ENCODE measurements at places on chromosomes 5 and 9. TPM values are rescaled to one million over a fixed set of nuclear protein-coding genes. Genes with fewer than 3 reads are reported as not detected.

The GDA gene
- 0.76 TPM for total RNA-seq

GRCh38 chr9:69155341-69156030 lies 18.6 kb upstream of the TJP2 start:
- no peaks in the 10 kb centered on the region for H3K36me3 ChIP-seq
- no peak for DNase-seq
- no peak overlapping the region for H3K4me3 ChIP-seq
- H3K27me3 ChIP-seq: no peaks in the 10 kb centered on the region
- H3K4me1 ChIP-seq: peaks cover 6% of the 10 kb centered on the region
- H3K27ac ChIP-seq: no peak overlapping the region

- no peak overlapping the region for H3K4me3 ChIP-seq
- no peak for DNase-seq
- no peaks in the 10 kb centered on the region for H3K4me1 ChIP-seq
- no peaks in the 10 kb centered on the region for H3K36me3 ChIP-seq
- no peak overlapping the region for H3K27ac ChIP-seq
- no peaks in the 10 kb centered on the region for H3K27me3 ChIP-seq
These were observed 174.0 kb downstream of the RAPGEF6 start for GRCh38 chr5:131460867-131461572.

DNA sequence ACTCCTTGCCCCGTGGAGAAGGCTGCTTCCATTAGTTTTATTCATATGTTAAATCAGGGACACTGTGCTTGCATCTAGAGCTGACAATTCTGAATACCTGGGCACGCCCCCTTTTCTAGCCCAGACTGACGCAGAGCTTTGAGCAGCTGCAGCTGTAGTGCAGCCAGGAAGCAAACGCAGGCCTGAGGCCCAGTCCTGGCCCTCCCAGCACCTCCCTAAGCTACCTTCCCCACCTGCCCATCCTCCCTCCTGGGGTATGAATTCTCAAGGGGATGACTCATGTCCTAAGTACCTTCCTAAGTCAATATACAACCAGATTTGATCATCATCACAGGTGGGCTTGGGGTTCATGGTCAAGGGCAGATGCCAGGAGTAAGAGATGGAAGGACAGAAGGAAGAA lies 3.5 kb downstream of the PHF19 start:
- H3K27ac ChIP-seq: peak overlapping the region; percentile 74
- no peaks in the 10 kb centered on the region for H3K27me3 ChIP-seq
- DNase-seq: no peak
- H3K36me3 ChIP-seq: peaks cover 40% of the 10 kb centered on the region
- no peak overlapping the region for H3K4me3 ChIP-seq
- H3K4me1 ChIP-seq: peaks cover 28% of the 10 kb centered on the region

The IL13 gene
- total RNA-seq: not detected

The ALDH1A1 gene
- 2.9 TPM for total RNA-seq

DNA sequence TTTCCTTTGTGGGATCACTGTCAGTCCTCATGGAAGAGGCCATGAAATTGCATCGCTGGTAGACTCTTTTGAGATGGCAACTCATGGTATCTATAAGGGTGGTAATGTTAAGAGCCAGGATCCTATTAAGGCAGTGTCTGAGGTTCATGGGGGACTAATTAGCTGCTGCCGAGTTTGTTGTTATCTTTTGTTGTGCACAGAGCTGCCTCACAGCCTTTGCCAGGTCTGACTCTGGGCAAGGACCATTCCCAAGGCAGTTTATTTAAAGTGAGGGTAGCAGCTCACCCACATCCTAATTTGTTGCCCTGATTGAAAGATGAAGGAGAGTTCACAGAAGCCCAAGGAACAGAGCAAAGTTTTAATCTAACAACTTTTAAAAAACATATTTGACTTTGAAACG lies 7.9 kb downstream of the SMARCA2 start:
- H3K27ac ChIP-seq: peak overlapping the region; percentile 51
- H3K27me3 ChIP-seq: no peaks in the 10 kb centered on the region
- H3K4me1 ChIP-seq: peaks cover 11% of the 10 kb centered on the region
- no peak for DNase-seq

- no peaks in the 10 kb centered on the region for H3K36me3 ChIP-seq
- peak overlapping the region; percentile 20 for H3K27ac ChIP-seq
- no peaks in the 10 kb centered on the region for H3K4me1 ChIP-seq
- H3K27me3 ChIP-seq: no peaks in the 10 kb centered on the region
- peak overlapping the region; percentile 33 for H3K4me3 ChIP-seq
These were observed 6.8 kb downstream of the ABCA1 start for GRCh38 chr9:104921067-104921741.

GRCh38 chr5:39774605-39775004 lies 349.8 kb upstream of the DAB2 start:
- no peaks in the 10 kb centered on the region for H3K4me1 ChIP-seq
- H3K36me3 ChIP-seq: no peaks in the 10 kb centered on the region
- H3K27me3 ChIP-seq: no peaks in the 10 kb centered on the region
- H3K4me3 ChIP-seq: no peak overlapping the region

The SLC22A4 gene
- 0.38 TPM for total RNA-seq

DNA sequence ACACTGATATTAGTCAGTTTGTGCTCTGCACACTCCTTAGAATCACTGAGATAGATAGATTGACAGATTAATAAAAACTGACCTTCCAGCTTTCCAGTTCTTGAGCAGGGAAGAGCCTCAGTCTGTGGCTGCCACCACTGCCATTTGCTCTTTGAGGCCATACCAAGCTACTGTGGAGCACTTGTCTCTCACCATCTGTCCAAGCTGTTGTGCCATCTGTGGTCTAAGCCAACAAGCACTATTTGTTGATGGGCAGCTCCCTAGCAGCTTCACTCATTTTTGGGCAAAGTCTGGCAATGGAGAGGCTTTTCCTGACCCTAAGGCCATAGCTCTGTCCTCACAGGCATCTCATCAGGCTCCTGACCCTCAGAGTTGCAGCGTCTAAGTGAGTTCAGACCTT lies 30.4 kb downstream of the HTR1A start:
- H3K4me1 ChIP-seq: no peaks in the 10 kb centered on the region
- H3K36me3 ChIP-seq: no peaks in the 10 kb centered on the region
- DNase-seq: no peak
- no peak overlapping the region for H3K4me3 ChIP-seq
- H3K27ac ChIP-seq: no peak overlapping the region

DNA sequence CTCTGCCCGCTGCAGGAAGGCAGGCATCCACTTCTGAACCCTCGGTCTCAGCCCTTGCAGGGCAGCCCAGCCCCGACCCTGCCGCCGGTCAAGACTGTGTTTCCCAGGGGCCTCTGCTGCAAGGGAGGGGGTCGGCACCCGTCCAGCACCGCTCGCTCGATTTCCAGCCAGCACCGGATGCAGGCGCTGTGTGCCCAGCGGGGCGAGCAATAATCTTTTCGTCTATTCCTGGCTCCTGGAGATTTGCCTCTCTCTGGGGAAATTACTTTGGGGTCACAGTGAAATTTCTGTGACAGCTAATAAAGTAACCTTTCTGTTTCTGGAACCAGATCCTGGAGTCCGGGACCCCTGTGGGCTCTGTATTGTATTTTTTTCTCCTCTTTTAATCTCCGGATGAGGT lies 155.3 kb downstream of the COL23A1 start:
- H3K36me3 ChIP-seq: no peaks in the 10 kb centered on the region
- H3K27ac ChIP-seq: no peak overlapping the region
- H3K27me3 ChIP-seq: no peaks in the 10 kb centered on the region
- no peaks in the 10 kb centered on the region for H3K4me1 ChIP-seq
- H3K4me3 ChIP-seq: no peak overlapping the region
- no peak for DNase-seq

The DAB2IP gene
- 43.9 TPM for total RNA-seq

DNA sequence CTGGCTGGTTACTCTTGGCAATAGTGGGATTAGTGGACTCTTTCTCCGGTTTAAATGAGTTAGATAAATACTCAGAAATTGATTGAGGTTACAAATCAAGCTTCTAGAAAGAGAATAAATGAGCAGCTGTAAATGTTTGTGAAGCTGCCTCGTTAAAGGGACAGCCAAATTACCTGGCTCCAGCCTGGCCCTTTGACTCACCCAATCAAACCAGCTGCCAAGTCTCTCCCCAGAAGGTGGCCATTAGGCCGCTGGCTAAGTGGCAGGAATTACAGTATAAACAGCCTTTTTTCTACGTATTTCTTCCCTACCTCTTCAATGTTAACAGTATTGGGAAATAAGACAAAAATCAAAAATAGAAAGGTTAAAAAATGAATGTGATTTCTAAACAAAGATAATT lies 46.0 kb upstream of the SRFBP1 start:
- no peaks in the 10 kb centered on the region for H3K36me3 ChIP-seq
- H3K27me3 ChIP-seq: no peaks in the 10 kb centered on the region
- H3K4me1 ChIP-seq: no peaks in the 10 kb centered on the region
- no peak overlapping the region for H3K27ac ChIP-seq

The ZNF354C gene
- total RNA-seq: 3.2 TPM

DNA sequence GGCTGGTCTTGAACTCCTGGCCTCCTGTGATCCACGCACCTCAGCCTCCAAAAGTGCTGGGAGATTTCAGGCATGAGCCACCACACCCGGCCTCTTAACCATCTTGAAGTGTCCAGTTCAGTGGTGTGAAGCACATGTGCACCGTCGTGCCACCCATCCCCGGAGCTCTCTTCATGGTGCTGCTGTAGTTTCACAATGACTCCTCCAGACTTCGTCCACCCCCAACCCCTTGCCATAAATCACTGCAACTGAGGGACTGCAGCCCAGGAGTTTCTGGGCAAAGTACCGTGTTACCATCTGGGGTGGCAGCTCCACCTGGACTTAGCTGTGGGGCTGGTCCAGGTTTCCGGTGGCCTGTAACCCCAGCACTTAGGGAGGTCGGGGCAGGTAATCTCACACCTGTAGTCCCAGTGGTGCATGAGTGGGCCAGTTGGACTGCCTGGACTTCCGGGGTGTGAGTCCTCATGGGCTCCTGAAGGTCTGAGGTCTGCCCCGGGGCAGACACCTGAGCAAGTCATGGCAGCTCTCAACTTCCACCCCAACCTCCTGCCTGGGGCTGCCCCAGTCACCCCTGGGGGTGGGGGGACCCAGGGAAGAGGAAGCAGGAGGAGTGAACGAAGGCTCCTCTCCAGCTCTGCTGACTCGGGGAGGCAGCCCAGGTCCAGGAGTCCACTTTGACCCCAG lies 6.6 kb upstream of the N4BP3 start:
- H3K27me3 ChIP-seq: peaks cover 5% of the 10 kb centered on the region
- H3K27ac ChIP-seq: peak overlapping the region; percentile 27
- H3K36me3 ChIP-seq: no peaks in the 10 kb centered on the region
- no peak for DNase-seq

- no peaks in the 10 kb centered on the region for H3K27me3 ChIP-seq
- DNase-seq: no peak
- no peaks in the 10 kb centered on the region for H3K36me3 ChIP-seq
- H3K4me1 ChIP-seq: peaks cover 4% of the 10 kb centered on the region
- no peak overlapping the region for H3K4me3 ChIP-seq
These were observed 59.2 kb downstream of the C9orf50 start for GRCh38 chr9:129561594-129562281.

DNA sequence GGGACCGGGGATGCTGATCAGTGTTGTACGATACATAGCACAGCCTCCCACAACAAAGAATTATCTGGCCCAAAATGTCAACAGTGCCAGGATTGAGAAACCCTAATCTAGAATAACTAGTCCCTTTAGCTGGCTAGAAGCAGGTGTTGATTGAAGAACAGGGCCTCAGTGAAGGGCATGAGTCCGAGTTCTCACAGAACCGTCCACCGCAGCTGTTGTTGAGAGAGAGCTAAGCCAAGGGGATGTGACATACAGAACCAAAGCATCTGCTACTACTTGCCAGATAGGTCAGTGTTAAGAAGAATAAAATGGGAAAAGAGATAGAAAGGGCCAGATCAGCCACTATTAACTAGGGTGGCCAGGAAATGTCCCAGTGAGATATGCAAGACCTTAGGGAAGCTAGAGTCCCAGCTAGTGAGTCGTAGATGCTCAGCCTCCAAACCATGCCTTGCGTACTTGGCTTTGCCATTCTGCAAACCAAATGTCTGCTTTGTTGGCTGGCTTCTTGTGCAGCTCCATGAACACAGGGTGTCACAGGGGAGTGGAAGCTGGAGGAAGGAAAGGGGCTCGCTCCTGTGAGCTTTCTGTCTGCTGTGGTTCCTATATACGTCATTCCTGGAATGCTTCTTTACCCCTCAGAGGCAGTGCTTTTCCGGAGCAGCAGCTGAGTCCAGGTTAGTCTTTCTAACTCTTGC lies 68.9 kb downstream of the FBXO38 start:
- DNase-seq: no peak
- no peaks in the 10 kb centered on the region for H3K36me3 ChIP-seq
- no peak overlapping the region for H3K4me3 ChIP-seq

The OR1L4 gene
- total RNA-seq: not detected

- peak within 1 kb of the TSS; percentile 39 for H3K4me3 ChIP-seq
- H3K27ac ChIP-seq: no peak within 1 kb of the TSS
- no peaks in the 10 kb centered on the region for H3K27me3 ChIP-seq
- no peak for DNase-seq
- H3K4me1 ChIP-seq: peaks cover 25% of the 10 kb centered on the region
These were observed at the start of gene ADAMTS19 for GRCh38 chr5:129459777-129460671. TSS of gene ADAMTS19 (plus strand) at chr5:129460298. CDS start at chr5:129460392, 94 bp downstream.

Data from esophagus squamous epithelium (tissue), 5 donors.